Activated CD4-positive, alpha-beta memory T cell treated with anti-CD3 and anti-CD28 coated beads, Interleukin-2, amount 10 ng/mL, durations not matched to agents 7 days and 5 days (primary cell): ENCODE measurements at places on chromosomes 7 and 10. TPM values are rescaled to one million over a fixed set of nuclear protein-coding genes. Genes with fewer than 3 reads are reported as not detected.

- H3K4me3 ChIP-seq: no peak overlapping the region
- no peaks in the 10 kb centered on the region for H3K36me3 ChIP-seq
- H3K27ac ChIP-seq: no peak overlapping the region
- no peaks in the 10 kb centered on the region for H3K4me1 ChIP-seq
- DNase-seq: no peak
These were observed 122.8 kb upstream of the SHH start for GRCh38 chr7:155935005-155935557.

The RASA4 gene
- total RNA-seq: 27.8 TPM

DNA sequence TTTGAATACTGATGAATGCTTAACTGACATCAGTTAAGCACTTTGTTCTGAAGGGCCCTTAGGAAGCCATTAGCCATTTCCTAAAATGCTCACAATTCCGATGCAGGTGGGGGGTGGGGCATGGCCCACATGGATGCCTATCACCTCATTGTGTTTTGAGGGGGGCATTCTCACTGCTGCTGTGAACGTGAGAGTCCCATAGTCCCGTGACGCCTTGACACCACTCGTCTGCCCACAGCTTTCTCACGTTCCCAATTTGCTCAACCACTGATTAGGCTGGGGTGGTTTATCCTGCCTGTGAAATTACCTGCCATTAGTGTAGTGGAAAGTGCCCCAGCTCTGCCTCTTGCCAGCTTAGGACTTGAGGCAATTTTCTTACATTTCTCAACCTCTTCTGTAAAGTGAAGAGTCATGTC lies 31.9 kb downstream of the DUSP5 start:
- H3K27ac ChIP-seq: peak overlapping the region; percentile 72
- H3K4me3 ChIP-seq: peak overlapping the region; percentile 23
- peaks cover 2% of the 10 kb centered on the region for H3K36me3 ChIP-seq
- DNase-seq: no peak
- no peaks in the 10 kb centered on the region for H3K27me3 ChIP-seq

The CDK14 gene
- not detected for total RNA-seq

DNA sequence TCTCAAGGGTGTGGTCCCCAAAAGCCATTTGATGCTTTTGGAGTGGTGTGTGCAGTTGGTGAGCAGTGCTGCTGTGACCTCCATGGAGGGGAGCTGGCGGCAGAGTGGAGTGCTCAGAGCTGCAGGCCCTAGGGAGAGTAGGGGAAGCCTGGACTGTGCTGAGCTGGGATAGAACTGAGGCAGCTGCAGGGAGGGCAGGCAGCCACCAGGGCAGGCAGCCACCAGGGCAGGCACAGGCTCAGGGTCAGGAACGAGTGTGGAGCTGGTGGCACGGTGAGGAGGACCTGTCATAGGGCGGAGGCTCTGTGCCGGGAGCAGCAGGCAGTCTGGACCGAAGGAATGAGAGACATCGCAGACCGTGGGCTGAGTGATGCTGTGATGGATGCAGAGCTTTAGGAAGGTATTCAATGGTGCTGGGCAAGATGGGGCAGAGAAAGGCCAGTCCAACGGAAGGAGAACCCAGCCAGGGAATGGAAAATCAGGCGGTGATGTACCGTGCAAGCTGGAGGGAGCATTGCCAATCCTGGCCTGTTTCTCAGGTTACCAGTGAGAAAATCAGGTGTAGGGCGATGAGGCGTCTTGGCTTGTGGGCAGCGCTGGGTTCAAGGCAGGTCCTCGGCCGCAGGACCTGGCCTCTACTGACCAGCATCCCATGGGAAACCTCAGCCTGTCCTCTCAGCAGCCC lies 152.6 kb downstream of the CAMK1D start:
- H3K27ac ChIP-seq: no peak overlapping the region
- H3K4me3 ChIP-seq: no peak overlapping the region
- H3K36me3 ChIP-seq: no peaks in the 10 kb centered on the region
- no peak for DNase-seq

DNA sequence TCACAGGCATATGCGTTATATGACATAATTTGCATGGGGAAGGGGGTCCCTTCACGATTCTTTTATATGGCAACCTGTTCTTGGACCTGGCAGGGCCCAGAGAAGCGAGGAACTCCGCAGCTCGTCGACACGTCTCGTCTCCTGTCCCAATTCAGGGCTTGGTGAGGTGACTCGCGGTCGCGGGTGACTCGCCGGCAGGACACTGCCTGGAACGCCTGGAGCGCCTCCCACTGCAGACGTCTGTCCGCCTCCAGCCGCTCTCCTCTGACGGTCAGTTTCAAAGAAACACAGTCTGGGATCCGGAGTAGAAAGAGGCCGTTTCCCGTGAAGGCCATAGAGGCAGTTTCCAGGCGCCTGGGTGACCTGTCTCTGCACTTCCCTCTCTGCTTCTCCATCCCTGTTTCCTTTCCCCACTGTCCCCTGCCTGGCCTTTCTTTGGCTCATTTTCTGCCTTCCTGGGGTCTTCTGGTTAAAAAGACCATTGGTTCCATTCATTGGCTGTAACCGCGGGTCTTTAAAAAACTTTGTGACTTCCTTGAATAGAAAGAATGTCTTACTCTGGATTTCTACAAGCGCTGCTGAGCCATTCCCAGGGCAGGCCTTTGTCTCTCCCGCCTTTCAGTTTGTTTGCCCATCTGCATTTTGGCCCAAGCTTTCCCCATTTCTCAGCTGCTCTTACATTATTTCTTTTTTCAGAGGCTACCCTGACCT lies 1.2 kb downstream of the UPP1 start:
- peaks cover 83% of the 10 kb centered on the region for H3K4me1 ChIP-seq
- peak overlapping the region; percentile 87 for H3K4me3 ChIP-seq
- peaks cover 67% of the 10 kb centered on the region for H3K36me3 ChIP-seq
- DNase-seq: no peak
- H3K27ac ChIP-seq: peak overlapping the region; percentile 95

- DNase-seq: no peak
- H3K27me3 ChIP-seq: peaks cover 21% of the 10 kb centered on the region
- no peak overlapping the region for H3K27ac ChIP-seq
- peak overlapping the region; percentile 24 for H3K4me3 ChIP-seq
- H3K36me3 ChIP-seq: no peaks in the 10 kb centered on the region
These were observed 57.5 kb downstream of the UNCX start for GRCh38 chr7:1290026-1290678.

DNA sequence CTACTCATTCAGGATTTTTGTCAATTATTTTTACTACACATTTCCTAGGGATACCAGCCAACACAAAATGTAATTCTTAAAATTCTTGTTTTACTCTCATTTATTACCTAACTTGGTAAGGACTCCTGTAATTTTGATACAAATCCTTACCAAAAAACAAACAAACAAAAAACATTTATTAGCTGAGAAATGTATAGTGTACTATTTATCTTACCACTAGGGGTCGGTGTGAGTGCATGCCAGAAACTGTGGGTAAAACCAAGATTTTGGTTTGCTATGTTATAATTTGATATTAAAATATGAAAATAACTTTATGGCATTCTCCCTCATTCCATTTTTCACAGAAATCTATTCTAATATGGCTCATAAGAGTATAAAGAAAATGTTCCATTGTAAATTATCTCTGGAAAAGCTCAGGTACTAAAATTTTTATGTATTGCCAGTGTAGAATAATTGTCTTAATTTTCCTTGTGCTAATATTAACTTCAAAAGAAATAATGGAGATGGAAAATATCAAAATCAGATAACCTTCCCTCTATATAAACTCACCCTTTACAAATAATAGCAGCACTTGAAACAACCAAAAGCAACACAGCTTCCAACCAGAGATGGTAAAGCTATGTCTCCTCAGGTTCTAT lies 290.8 kb upstream of the PCDH15 start:
- no peaks in the 10 kb centered on the region for H3K27me3 ChIP-seq
- no peak overlapping the region for H3K27ac ChIP-seq
- no peaks in the 10 kb centered on the region for H3K4me1 ChIP-seq

DNA sequence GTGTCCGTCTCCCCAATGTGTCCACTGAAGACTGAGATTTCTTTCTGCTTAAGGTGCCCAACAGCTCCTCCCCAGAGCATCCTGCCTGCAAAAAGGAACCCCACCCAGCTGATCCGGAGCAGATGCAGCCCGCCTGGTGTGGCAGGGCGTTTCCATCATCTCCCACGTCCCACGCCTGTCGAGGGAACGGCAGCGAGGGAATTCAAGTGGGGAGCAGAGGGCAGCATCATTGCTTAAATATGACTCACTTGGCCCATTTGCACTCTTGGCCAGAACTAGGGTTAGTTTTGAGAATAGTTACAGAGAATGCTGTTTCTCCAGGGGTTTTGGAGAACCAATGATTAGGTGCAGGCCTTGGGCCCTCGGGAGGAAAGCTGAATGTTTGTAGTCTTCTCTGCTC lies 20.8 kb downstream of the VWA2 start:
- H3K4me1 ChIP-seq: peaks cover 1% of the 10 kb centered on the region
- H3K27ac ChIP-seq: no peak overlapping the region
- DNase-seq: no peak
- peaks cover 7% of the 10 kb centered on the region for H3K27me3 ChIP-seq

GRCh38 chr7:81516898-81517297 lies 252.9 kb downstream of the HGF start:
- H3K4me1 ChIP-seq: no peaks in the 10 kb centered on the region
- DNase-seq: no peak
- H3K4me3 ChIP-seq: no peak overlapping the region
- H3K27me3 ChIP-seq: no peaks in the 10 kb centered on the region
- H3K27ac ChIP-seq: no peak overlapping the region

- H3K4me3 ChIP-seq: no peak overlapping the region
- DNase-seq: no peak
- H3K27me3 ChIP-seq: peaks cover 2% of the 10 kb centered on the region
- no peaks in the 10 kb centered on the region for H3K4me1 ChIP-seq
- H3K36me3 ChIP-seq: no peaks in the 10 kb centered on the region
These were observed 95.1 kb upstream of the GPR26 start for GRCh38 chr10:123570898-123571515.

DNA sequence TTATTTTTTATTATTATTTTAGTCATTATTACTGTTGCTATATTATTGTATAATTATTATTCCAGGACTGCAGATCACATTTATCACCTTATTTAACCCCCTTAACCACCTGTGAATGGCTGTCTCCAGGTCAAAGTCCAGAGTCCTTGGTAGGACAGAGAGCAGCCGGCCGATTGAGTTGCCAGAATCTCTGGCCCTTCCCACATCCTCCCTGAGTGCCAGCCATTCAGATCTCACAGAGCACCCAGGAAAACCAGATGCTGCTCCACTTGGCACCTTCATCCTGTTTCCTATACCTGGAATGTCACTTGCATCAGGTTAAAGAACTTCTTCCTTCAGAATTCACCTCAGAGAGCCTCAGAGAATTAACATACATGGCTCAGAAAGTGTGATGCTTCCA lies 101.1 kb downstream of the ELAPOR2 start:
- H3K36me3 ChIP-seq: no peaks in the 10 kb centered on the region
- peaks cover 2% of the 10 kb centered on the region for H3K27me3 ChIP-seq
- no peak overlapping the region for H3K27ac ChIP-seq
- no peak overlapping the region for H3K4me3 ChIP-seq
- no peak for DNase-seq
- H3K4me1 ChIP-seq: peaks cover 2% of the 10 kb centered on the region

GRCh38 chr10:117350909-117351308 lies 24.3 kb downstream of the PDZD8 start:
- no peak for DNase-seq
- H3K4me3 ChIP-seq: no peak overlapping the region
- H3K4me1 ChIP-seq: peaks cover 28% of the 10 kb centered on the region
- H3K36me3 ChIP-seq: peaks cover 6% of the 10 kb centered on the region

DNA sequence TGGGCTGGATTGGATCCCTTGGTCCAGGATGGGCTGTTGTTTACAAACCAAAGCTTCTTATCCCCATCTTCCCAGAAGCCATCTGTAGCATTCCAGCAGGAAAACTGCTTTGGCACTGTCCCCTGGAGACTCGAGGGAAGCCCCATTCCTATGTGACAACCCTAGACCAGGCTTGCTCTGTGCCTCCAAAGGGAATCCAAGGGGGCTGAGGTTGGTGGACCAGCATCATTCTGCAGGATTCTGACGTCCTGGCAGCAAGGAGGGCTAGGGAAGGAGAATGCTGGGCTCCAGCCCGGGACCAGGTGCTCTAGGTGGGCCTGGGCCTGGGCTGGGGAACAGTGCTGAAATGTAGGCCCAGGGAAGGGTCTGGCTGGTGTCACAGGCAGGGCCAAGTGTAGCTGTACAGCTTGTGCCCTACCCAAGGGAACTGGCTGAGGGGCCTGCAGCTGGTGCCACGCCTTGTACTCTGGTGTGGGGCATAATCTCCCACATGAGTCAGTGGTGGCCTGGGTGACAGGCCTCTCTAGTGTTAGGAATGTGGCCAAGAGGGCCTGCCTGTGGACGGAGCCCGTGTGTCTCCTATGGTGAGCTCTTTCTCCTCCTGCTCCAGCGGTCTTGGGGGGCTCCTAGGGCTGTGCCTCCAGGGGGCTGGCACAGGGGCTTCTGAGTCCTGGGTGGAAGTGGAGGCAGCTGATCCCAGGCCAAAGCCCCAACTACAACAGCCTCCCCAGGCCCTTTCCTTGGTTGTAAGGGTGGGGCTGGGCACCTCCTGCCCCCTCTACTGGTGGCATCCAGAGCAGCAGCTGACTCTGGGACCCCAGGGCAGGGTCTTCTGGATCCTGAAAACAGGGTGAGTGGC lies 25.2 kb downstream of the TRIM8 start:
- H3K27me3 ChIP-seq: no peaks in the 10 kb centered on the region
- no peaks in the 10 kb centered on the region for H3K36me3 ChIP-seq
- peaks cover 24% of the 10 kb centered on the region for H3K4me1 ChIP-seq
- no peak overlapping the region for H3K4me3 ChIP-seq
- no peak for DNase-seq

DNA sequence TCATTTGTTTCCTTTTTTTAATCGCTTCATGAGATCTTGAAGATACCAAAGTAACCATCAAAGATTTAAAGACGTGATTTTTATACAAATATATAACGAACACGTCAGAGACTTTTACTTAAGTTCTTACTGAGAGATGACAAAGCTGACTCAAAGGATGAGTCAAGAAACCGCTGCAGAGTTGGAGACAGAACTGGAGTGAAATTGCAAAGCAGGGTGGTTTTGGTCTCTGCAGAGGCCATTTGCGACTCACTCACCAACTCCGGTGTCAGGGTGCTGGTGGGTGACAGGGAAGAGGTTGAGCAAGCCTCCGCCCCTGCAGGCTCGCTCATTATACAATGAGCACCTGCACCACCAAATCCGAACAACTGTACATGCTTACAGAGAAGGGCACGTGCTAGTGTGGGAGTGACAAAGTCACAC lies 75.2 kb downstream of the DNAJB6 start:
- H3K4me1 ChIP-seq: peaks cover 28% of the 10 kb centered on the region
- H3K36me3 ChIP-seq: peaks cover 30% of the 10 kb centered on the region
- peak; percentile 72 for DNase-seq
- H3K27me3 ChIP-seq: no peaks in the 10 kb centered on the region
- H3K27ac ChIP-seq: peak overlapping the region; percentile 94

The UBN2 gene
- total RNA-seq: 11.6 TPM

- H3K36me3 ChIP-seq: peaks cover 38% of the 10 kb centered on the region
- H3K4me3 ChIP-seq: no peak overlapping the region
- DNase-seq: no peak
- H3K27me3 ChIP-seq: no peaks in the 10 kb centered on the region
- H3K4me1 ChIP-seq: no peaks in the 10 kb centered on the region
These were observed 52.8 kb downstream of the NRF1 start for GRCh38 chr7:129664029-129665012.

- no peaks in the 10 kb centered on the region for H3K36me3 ChIP-seq
- DNase-seq: no peak
- H3K27ac ChIP-seq: no peak overlapping the region
- H3K4me3 ChIP-seq: no peak overlapping the region
- H3K27me3 ChIP-seq: peaks cover 2% of the 10 kb centered on the region
- no peaks in the 10 kb centered on the region for H3K4me1 ChIP-seq
These were observed 429.6 kb downstream of the ADRA2A start for GRCh38 chr10:111506266-111507034.
